ENCODE measurements at places on chromosomes 13 and 19.

- no peak for DNase-seq
These were observed at the start of gene ATP8B3 for GRCh38 chr19:1811942-1812425. TSS of gene ATP8B3 (minus strand) at chr19:1812276. CDS start at chr19:1811736, 540 bp downstream.

GRCh38 chr13:79287939-79288795 is 117.9 kb downstream of the RBM26 start:
- DNase-seq, result no peak

GRCh38 chr13:22482496-22483000 is 698.2 kb upstream of the SGCG start:
- DNase-seq, result no peak

- DNase-seq, result peak; percentile 31
These were observed 1203.3 kb downstream of the UQCRFS1 start for GRCh38 chr19:28009696-28010095.

DNA sequence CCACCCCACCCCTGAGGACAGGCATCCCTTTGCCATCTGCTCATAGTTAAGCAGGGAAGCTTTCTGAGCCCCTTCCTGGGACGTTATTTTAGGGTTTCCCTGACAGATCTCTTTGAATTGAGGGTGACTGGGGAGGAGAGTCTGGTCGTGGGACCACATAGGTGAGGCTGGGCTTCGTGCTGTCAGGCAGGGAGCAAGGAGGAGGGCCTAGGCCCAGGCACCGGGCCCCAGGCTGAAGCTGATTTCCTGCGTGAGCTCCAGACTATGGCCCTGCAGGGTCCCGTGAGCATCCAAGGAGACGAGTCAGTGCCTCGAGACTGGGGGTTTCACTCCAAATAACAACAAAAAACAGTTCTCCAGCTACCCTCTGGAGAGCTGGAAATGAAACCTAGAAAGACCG is 60.4 kb downstream of the MYO9B start:
- peak; percentile 26 for DNase-seq

GRCh38 chr13:60009300-60010253 is 154.2 kb downstream of the DIAPH3 start:
- DNase-seq, result no peak

All from GM12865 (cell line).